ENCODE measurements at places on chromosomes 6 and 20.
A peak's percentile ranks its signal among the peaks of the same experiment; 100 is the strongest.

- DNase-seq, result no peak
These were observed 93.1 kb downstream of the CHD6 start for GRCh38 chr20:41524980-41525613.

- DNase-seq, result no peak
These were observed 4.6 kb downstream of the PPDPF start for GRCh38 chr20:63525185-63525584.

DNA sequence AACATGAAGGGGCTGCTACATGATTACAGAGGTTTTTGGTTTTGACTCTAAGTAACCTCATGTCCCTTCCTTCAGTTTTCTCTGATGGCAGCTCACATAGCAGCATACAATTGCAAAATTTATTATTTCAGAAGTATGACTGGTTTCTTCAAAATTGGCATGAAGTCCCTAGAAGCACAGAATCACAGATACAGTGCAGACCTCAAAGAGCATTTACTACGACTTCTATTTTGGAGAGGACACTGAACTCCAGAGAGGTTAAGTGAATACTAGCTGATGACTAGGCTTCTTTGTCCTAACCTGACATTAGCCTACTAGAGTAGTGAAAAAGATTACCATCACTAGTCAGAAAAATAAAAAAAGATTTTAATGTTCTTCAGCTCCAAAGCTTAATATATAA is 664.3 kb downstream of the RFPL4B start:
- DNase-seq, result no peak

- peak; percentile 23 for DNase-seq
These were observed 102.1 kb downstream of the KCNB1 start for GRCh38 chr20:49380337-49380780.

DNA sequence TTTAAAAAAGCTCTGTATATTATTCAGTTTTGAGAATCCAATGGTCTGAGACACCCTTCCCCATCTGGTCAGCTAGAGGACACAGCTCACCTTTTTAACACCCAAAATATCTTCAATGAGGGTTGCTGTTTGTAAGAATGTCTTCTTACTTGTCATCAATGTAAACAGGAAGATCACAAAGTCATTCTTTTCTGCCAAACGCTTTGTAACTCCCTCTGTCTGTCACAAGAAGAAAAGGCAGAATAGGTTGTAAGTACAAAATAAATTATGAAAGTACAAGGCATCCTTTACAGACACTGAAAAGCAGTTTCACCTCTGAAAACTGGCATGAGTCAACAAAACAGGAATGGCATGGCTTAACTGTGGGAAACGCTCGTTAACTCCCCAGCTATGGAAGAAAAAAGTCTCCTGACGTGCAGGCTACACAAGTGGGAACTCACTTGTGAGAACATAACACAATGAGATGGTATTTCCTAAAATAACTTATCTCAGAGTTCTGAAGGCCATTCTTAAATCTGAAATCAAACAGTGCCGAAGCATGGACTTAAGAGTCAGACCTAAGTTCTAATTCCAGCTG is 42.7 kb downstream of the TRPC4AP start:
- DNase-seq, result no peak

GRCh38 chr6:156336733-156337132 is 440.4 kb upstream of the ARID1B start:
- DNase-seq, result no peak

GRCh38 chr6:3533981-3534380 is 77.1 kb upstream of the SLC22A23 start:
- no peak for DNase-seq

- no peak for DNase-seq
These were observed 291.7 kb downstream of the SLC35F1 start for GRCh38 chr6:118198746-118199145.

- no peak for DNase-seq
These were observed 69.1 kb upstream of the BTN3A2 start for GRCh38 chr6:26295691-26296555.

Measured in NCI-H2171 (cell line).